ENCODE measurements at places on chromosomes 12 and 14. TPM values are rescaled to one million over a fixed set of nuclear protein-coding genes. Genes with fewer than 3 reads are reported as not detected.

DNA sequence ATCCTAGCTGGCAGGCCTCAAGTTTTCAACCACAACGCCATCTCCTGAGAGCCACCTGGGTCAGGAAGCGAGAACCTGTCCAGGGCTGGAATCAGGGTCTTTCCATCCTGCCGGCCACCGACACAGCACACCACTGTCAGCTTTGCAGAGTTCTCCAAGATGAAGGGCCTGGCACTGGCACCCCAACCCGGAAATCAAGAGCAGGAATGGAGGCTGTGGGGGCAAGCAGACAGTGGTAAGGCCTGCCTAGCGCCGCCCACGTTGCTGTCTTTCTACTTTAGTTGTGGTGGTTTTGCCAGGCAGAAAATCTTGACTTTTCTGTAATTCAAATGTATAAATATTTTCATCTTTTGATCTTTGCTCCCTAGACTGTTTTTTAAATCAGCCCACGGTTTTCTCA lies 90.7 kb downstream of the ITPK1 start:
- no peaks in the 10 kb centered on the region for H3K36me3 ChIP-seq
- H3K27me3 ChIP-seq: no peaks in the 10 kb centered on the region
- no peak for DNase-seq
- no peaks in the 10 kb centered on the region for H3K4me1 ChIP-seq
- H3K27ac ChIP-seq: no peak overlapping the region

DNA sequence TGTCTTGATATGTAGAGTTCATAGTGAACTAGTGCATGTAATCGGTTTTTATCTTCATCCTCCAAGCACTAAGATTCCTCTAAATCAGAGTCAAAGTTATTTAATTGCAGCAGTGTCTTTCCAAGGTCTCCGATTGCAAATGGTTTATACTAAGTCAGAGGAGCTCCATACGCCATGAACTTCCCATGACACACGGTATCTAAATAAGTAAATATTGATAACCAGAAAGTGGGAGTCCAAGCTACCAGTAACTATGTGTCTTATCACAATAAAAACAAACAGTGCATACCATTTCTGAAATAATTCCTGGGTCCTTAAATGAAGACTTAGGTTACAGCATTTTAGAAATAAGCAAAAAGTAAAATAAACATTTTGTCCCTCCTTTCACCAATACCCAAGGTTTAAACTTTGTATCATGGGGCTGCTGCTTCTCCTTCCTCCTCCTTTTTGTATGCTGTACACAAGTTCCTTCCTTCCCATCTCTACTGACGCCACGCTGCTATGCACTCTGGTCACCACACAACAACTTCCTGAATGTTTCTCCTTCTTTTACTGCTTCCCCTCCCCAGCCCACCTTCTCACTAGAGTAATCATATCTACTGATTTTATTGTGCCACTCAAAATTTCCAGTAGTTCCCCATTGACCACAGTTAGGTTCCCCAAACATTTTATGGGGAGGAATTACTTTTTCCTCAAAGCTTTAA lies 10.7 kb downstream of the NR1H4 start:
- no peaks in the 10 kb centered on the region for H3K4me1 ChIP-seq
- no peak for DNase-seq
- H3K4me3 ChIP-seq: no peak overlapping the region
- no peaks in the 10 kb centered on the region for H3K27me3 ChIP-seq
- H3K27ac ChIP-seq: peak overlapping the region; percentile 40
- no peaks in the 10 kb centered on the region for H3K36me3 ChIP-seq

DNA sequence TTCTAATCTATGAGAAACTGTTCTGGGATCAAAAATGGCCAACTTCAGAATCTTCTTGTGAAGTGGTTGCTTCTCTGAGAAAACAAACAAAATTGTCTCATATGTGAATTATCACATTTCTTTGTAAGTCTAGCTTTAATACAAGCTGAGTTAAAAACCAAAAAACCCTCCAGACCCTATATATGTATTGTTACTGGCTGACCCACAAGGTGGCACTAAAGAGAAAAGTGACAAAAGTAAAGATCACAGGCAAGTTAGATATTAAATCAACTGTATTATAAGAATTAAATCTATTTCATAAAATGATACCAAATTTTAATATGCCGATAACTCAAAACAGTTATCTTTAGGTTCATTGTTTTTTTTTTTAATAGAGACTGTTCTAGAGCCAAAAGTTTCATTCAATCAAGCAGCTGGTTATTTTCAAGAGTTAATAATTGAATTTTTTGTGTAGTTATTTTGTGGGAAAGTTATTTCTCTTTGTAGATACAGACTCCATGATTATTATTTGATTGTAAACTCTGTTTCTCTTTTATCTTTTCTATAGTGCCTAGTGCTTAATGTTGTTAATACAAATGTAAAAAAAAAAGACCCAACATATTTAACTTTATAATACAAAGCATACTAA lies 7.5 kb upstream of the TRHDE start:
- H3K36me3 ChIP-seq: no peaks in the 10 kb centered on the region
- H3K27me3 ChIP-seq: no peaks in the 10 kb centered on the region
- H3K4me1 ChIP-seq: no peaks in the 10 kb centered on the region
- H3K27ac ChIP-seq: no peak overlapping the region
- no peak overlapping the region for H3K4me3 ChIP-seq

- peak overlapping the region; percentile 51 for H3K4me3 ChIP-seq
- H3K36me3 ChIP-seq: no peaks in the 10 kb centered on the region
- H3K4me1 ChIP-seq: no peaks in the 10 kb centered on the region
- no peaks in the 10 kb centered on the region for H3K27me3 ChIP-seq
- H3K27ac ChIP-seq: peak overlapping the region; percentile 34
Measured at GRCh38 chr12:62632411-62632918, 165.8 kb downstream of the MON2 start.

DNA sequence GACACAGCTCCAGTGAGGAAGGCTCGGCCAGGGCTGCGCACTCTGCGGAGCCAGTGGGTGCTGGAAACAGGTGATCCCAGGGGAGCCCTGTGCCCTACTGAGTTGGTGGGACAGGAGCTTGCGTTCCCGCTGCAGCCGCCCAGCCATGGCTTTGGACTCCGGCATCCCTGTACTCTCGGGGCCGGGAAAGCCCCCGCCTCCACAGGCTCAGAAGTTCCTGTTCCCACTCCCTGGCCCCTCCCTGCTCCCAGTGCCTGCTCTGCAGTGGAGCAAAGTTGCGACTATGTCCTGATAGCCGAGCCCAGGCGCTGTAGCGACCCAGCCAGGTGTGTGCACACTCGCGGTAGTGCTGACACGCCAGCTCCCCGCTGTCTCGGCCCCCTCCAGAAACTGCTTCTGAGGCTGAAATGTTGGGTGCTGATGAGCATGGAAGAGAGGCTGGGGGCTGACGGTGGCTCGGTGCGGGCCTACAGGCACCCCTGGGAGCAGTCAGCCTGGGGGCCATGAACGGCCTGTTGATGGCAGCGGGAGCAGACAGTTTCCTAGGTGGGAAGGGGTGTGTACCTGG lies 344.6 kb upstream of the MGAT4C start:
- H3K36me3 ChIP-seq: no peaks in the 10 kb centered on the region
- H3K4me3 ChIP-seq: no peak overlapping the region
- no peak overlapping the region for H3K27ac ChIP-seq

GRCh38 chr14:36647417-36647823 lies 14.2 kb upstream of the PAX9 start:
- DNase-seq: no peak
- peaks cover 17% of the 10 kb centered on the region for H3K4me1 ChIP-seq
- H3K36me3 ChIP-seq: no peaks in the 10 kb centered on the region
- no peak overlapping the region for H3K4me3 ChIP-seq

DNA sequence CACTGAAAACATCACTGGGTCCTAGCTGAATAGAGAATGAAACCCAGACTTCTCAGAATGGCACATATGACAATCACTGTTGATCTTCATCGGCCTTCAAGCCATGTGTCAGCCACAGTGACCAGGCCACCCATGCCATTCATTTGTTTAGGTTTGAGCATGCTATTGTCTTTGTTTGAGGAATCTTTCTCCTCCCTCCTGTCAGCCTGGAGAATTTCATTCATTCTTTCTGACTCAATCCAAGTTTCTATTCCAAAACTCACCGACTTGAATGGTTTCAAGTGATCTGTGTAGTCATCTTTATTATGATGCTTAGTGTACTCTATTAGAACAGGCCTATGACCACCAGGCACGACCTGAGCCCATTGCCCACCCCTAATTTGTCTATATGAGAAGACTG lies 106.3 kb downstream of the ETNK1 start:
- H3K27ac ChIP-seq: no peak overlapping the region
- DNase-seq: no peak
- H3K4me3 ChIP-seq: no peak overlapping the region
- no peaks in the 10 kb centered on the region for H3K27me3 ChIP-seq

- no peak overlapping the region for H3K4me3 ChIP-seq
- H3K27ac ChIP-seq: no peak overlapping the region
- H3K27me3 ChIP-seq: no peaks in the 10 kb centered on the region
- no peak for DNase-seq
Measured at GRCh38 chr14:52391881-52392615, 77.9 kb downstream of the PTGER2 start.

DNA sequence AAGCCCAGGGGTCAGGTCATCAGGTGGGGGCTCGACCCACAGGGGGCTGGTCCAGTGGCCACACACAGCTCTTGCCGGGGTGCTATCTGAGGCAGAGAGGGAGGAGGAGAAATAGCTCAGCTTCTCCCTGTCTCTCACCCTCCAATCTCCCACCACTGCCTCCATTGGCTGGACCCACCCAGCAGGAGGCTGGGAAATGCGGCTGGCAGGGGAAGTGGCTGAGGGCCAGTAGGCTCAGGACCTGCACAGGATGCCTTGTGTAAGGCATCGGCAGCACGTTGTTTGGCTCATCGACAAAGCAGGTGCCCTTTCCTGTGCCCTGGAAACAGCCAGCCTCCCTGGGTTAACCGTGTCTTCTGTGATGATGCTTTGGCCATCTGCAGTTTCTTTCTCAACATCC lies 58.8 kb upstream of the SLC24A4 start:
- no peak overlapping the region for H3K4me3 ChIP-seq
- H3K27me3 ChIP-seq: no peaks in the 10 kb centered on the region
- H3K4me1 ChIP-seq: no peaks in the 10 kb centered on the region
- DNase-seq: no peak
- H3K27ac ChIP-seq: no peak overlapping the region

DNA sequence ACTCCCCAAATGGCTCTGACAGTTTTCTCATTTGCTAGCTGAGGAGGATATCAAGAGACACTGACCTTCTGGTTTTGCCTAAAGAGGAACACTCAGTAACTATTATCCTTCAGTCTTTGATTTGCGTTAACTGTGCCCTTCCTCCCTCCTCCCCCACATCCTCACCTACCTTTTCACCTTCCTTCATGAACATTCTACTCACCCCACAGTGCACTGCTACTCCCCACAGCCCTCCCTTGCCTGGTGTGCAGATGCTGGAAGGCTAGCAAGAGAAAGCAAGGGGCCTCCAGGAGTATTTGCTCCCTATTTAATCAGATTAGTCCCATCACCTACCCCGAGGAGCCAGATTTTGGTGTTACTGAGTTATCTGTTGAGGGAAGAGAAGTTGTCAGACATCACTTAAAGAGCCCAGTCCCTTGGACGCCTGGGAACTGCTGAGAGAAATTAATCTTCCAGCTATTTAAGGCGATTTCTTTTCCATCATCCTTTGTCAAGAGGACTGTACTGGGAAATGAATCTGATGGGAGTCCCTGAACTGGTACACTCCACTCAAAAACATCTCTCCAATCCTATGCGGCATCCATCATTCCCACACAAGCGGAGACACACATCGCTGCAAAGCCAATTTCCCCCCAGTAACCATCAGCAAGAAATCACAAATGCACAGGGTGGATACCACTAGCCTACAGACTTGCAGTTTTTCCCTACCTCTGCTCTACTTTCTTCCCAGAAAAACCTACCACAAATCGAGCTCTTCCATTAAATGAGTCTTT lies 11.5 kb downstream of the PSMB5 start:
- DNase-seq: no peak
- no peaks in the 10 kb centered on the region for H3K4me1 ChIP-seq
- H3K4me3 ChIP-seq: no peak overlapping the region
- H3K36me3 ChIP-seq: peaks cover 34% of the 10 kb centered on the region
- H3K27me3 ChIP-seq: no peaks in the 10 kb centered on the region
- no peak overlapping the region for H3K27ac ChIP-seq

GRCh38 chr12:53244337-53244736 lies 12.3 kb upstream of the RARG start:
- H3K4me3 ChIP-seq: no peak overlapping the region
- H3K4me1 ChIP-seq: no peaks in the 10 kb centered on the region
- H3K36me3 ChIP-seq: no peaks in the 10 kb centered on the region
- no peak overlapping the region for H3K27ac ChIP-seq
- H3K27me3 ChIP-seq: no peaks in the 10 kb centered on the region

- no peaks in the 10 kb centered on the region for H3K27me3 ChIP-seq
- no peak overlapping the region for H3K4me3 ChIP-seq
- no peak overlapping the region for H3K27ac ChIP-seq
- DNase-seq: no peak
- H3K4me1 ChIP-seq: peaks cover 21% of the 10 kb centered on the region
- no peaks in the 10 kb centered on the region for H3K36me3 ChIP-seq
Measured at GRCh38 chr14:103190741-103191140, 67.5 kb downstream of the TNFAIP2 start.

DNA sequence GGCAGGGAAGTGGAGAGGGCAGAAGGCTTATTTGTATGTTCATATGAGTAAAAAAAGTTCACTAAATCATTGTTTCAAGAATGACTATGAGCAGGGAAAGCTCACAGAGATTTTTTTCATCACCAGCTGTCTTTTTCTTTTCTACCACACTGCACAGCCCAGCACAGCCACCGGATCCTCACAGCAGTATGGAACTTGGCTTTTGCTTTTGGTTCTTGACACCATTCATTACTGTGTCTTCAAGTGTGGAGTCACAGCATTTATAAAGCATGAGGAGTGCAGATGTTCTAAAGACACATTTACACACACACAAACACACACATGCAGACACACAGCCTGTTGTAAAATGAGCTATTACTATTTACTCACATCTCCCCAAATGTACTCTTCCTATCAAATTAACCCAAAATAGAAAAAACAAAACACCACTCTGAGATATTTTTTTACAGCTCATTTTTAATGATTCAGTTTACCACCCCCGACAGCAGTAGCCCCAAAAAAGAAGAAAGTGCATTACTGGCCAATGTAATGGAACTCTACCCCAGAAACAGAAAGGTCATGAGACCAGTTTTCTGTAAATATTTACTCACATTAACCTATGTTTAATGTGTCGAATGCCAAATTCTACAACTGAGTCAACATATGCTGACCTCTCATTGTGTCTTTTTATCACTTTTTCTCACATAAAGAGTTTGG lies 60.5 kb downstream of the BTG1 start:
- no peak for DNase-seq
- H3K36me3 ChIP-seq: no peaks in the 10 kb centered on the region

Gene HOXC12
- total RNA-seq: not detected

Gene RNU6-7
- not detected for total RNA-seq

Gene PLA2G1B
- not detected for total RNA-seq

Gene KRT82
- not detected for total RNA-seq

Gene REP15
- total RNA-seq: 15.7 TPM

Gene CCDC177
- not detected for total RNA-seq
